AG04450 (cell line): ENCODE measurements at places on chromosomes 7 and 10. TPM values are rescaled to one million over a fixed set of nuclear protein-coding genes. Genes with fewer than 3 reads are reported as not detected.
A peak's percentile ranks its signal among the peaks of the same experiment; 100 is the strongest.

GRCh38 chr7:79668292-79668691 lies 214.8 kb upstream of the MAGI2 start:
- DNase-seq = no peak

DNA sequence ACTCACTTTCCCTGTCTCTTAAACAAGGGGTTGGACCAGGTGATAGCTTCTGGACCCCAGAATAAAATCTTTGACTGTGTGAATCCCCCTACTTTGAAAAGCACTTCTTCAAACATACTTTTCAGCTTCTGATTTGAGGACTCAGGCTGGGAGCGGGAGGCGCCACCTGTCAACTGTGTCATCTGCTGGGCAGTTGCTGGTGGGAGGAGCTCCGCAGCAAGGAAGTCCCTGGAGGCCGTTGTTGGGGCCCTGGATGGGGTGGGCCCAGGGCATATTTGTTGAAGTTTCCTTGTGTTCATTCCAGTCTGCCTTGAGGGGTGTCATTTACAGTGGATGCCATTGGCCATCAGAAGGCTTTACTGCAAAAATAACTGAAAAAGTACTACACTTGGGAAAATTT lies 197.7 kb downstream of the CCDC3 start:
- no peak for DNase-seq

DNA sequence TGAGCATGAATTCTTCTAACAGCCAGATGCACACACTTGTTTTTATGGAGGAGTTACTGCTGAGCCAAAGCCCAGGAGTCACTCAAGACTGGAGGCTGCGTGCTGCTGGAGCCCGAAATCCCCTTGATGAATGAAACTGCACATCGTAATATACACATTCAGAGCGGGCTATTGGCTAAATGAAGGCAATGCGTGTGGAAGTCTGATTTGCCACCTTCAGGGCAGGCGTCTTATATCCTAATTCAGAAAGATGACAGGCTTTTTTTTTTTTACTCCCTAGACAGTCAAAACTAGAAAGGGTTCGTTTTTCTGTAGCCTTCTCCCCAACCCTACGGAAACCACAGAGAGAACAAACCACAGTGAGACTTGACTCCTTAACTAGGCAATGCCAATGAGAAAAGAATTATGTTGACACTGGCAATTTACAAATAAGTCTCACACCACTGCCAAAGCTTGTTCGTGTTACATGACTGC lies 227.2 kb upstream of the KLF14 start:
- DNase-seq = no peak

GRCh38 chr7:22094413-22095342 lies 149.0 kb upstream of the CDCA7L start:
- DNase-seq = peak; percentile 11

DNA sequence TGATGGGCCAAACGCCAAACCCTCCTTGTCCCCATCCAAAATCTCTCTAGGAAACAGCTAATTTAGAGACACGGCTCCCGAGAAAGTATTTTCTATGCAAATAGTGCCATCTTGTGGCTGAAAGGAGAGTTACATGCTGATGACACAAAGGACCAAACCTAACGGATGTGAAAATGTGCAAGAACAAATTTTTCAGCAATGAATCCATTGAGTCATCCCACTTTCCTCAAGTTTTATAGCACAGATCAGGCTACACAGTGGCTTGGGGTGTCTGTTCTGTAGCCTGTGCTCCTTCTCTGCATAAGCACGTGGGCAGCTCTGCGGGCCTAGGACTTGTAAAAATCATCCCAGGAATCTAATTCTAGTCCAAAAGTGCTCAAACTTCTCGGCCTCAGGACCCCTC lies 154.8 kb upstream of the PRR15 start:
- peak; percentile 16 for DNase-seq

GRCh38 chr7:103150192-103150591 lies 1.3 kb upstream of the NAPEPLD start:
- no peak for DNase-seq

DNA sequence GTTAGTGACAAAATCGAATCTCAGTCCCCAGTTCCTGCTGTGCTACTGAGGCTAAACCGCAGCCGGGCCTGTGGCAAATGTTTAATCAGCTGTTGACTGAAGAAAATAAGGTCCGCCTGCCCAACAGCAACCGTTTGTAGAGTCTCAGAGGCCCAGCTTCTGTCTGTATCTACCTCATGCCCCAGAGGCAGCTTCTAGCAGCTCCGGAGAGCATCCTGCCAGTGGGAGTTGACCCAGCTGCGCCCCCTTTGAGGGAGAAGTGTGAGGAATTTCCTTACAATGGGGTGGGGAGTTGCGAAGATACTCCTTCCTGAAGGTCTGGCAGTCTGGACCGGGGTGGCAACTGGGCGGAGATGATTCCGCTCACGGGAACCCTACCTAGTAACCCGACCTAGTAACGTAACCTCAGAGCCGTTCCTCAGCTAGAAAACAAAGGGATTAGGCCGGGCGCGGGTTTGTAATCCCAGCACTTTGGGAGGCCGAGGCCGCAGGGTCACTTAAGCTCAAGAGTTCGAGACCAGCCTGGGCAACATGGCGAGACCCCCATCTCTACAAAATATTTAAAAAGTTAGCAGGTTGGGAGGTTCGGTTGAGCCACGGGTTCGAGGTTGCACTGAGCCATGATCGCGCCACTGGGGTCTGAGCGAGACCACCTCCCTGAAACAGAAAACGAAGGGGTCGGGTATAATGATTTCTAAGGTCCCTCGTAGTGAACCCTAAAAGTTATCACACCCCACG lies 846 bp upstream of the ZNF775 start:
- peak; percentile 20 for DNase-seq

- peak; percentile 55 for DNase-seq
These were observed 12.0 kb downstream of the CACUL1 start for GRCh38 chr10:118742782-118743181.

- no peak for DNase-seq
These were observed 44.1 kb downstream of the DGKB start for GRCh38 chr7:14858410-14858809.

DNA sequence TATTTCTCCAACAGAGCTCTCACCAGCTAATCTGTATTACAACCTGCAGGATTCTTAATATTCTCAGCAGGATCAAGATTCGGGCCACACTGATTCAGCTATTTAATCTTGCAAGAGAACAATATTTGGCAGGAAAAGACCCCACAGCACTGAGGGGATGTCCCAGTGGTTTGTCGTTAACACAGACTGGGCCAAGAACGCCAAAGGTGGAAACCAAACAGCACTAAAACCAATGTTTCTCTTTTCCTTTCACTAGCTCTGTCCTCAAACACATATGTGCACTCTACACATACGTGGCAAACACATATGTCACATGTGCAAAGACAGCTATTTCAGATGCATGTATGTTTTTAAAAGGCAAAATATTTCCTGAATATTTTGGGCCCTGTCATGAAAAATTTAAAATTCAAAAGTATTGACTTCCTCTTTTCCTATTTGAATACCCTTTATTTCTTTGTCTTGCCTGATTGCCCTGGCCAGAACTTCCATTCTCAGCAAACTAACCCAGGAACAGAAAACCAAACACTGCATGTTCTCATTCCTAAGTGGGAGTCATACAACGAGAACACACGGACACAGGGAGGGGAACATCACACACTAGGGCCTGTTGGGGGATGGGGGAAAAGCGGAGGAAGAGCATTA lies 51.7 kb upstream of the NEBL start:
- no peak for DNase-seq

- no peak for DNase-seq
These were observed 204.7 kb downstream of the ZNF365 start for GRCh38 chr10:62578916-62579315.

DNA sequence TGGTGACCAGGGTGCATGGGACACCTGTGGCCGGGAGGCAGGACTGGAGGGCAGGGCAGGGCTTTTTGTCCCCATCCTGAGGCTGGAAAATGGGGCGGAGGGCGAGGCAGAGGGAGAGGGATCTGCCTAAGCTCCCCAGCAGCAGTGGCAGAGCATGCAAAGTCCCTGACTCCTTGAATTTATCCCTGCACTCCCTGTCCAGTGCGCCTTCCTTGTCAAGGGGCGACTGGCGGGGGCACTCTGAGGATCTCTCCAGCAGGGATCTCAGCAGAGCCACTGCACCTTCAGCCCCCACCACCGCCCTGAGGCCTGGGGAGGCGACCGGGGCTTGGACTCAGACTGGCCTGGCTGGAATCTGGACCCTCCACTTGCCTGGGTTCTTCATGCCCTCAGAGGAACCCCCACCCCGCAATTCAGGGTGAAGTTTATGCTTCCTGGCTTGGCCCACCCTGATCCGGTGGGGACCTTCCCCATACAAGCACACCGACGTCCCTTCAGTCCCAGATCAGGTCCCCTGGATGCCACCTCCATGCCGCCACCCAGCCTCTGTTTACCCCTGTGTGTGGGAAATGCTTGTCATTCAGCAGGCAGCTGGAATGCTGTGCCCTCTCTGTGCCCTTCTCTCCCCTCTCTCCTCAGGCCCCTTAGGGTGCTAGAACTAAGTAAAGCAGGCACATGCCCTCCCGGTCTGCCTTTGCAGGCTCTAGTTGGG lies 46.3 kb downstream of the CDH23 start:
- DNase-seq = no peak

SLIT1 gene
- 0.01 and 0.02 TPM in 2 replicates for polyA plus RNA-seq

TNS3 gene
- 121 and 131 TPM in 2 replicates for polyA plus RNA-seq

LIPN gene
- not detected in 2 replicates for polyA plus RNA-seq

GAD2 gene
- polyA plus RNA-seq = not detected in 2 replicates
